Activated naive CD4-positive, alpha-beta T cell (primary cell): ENCODE measurements at places on chromosomes 3 and 15.

DNA sequence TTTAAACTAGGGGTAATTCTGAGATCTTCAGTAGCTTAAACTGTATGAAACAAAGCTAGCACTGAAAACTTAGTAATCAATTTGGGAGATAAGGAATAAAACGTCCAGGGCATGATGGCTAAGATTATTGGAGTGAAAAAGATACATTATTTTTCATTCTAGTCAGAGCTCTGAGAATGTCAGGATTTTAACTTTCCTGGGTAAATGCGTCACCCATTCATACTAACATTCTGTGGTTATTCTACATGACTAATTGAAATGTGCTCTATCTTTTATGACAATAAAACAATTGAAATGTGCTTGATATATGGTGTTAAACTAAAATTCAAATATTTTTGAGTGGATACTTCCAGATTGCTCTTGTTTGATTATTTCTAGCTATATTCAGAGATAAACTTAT lies 626.0 kb downstream of the EDEM1 start:
- DNase-seq, result no peak

DNA sequence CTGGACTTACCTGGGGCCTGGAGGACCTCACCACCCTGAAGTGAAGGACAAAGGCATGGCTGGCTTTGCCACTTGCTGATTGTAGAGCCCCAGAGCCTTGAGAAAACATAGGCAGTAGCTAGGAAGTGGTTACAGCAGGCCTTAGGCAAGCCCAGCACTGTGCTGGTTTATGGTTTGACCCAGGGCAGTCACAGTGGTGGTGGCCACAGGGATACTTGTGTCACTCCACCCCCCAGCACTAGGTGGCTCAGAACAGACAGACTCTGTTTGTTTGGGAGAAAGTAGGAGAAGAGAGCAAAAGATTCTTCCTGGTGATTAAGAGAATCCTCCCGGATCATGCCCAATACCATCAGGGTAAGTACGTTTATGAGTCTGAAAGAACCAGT lies 13.2 kb upstream of the COL8A1 start:
- DNase-seq, result no peak

DNA sequence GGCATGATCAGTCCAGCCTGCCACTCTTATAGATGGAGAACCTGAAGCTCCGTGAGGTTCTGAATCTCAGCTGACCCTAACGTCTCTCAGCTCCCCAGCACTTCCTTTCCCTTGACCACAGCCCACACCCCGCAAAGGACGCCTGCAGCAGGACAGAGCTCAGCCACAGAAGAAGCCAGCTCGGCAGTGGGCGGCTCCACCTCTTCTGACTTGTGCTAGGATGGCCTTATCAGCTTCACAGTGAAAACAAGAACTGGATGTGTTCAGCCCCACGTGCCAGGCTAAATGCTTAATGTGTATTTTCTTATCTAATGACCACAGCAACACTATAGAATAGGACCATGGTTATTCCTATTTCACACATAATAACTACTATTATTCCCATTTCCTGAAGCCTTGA lies 127.6 kb downstream of the ARNT2 start:
- DNase-seq, result no peak

DNA sequence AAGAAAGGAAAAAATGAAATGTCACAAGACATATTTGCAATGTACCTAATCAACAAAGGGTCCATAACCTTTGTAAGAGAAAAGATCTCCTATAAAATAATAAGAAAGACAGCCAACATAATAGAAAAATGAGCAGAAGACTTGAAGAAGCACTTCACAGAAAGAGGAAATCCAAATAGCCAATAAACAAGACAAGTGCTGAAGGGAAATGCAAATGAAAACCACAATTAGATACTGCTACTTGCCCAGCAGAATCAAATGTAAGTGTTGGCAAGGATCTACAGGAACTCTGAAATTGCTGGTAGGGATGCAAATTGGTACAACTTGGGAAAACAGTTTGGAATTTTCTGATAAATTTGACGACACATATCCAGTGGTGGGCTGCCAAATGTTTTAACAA lies 15.1 kb upstream of the TOPAZ1 start:
- no peak for DNase-seq
